ENCODE measurements at places on chromosomes 13 and 19. TPM values are rescaled to one million over a fixed set of nuclear protein-coding genes. Genes with fewer than 3 reads are reported as not detected.
A peak's percentile ranks its signal among the peaks of the same experiment; 100 is the strongest.

DNA sequence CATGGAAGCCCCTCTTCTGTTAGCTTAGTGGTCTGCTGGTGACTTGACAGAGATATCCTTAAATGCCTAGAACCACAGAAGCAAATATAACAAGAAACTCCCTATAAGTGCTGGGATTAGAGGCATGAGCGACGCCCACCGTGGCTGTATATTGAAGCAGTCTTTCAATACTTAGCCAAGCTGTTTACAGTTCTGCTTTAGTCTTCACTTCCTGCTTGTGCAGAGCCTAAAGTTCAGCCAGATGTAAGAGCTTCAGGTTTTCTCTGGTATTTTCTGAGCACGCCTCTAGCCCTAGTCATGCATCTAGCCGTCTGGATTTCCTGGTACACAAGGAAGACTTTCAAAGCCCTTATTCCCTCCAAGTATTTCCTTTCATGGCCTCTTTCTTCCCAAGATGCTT lies 28.5 kb downstream of the TRPM4 start:
- DNase-seq, result no peak

DNA sequence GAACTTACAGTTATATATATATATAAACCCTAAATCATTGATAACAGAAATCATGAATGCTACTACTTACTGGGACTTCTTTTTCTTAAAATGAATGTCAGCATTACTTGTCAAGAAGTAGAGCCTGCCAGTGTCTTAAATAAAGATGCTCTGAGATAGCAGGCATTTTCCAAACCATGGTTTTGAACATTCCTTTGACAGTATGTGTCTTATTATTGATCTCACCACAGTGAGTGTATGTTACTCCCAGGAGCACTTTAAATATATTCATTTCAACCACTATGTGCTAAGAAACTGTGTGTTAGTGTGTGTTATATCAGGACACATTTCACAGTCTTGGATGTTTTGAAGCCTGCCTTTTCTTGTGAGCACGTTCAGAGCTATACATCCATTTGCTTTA lies 28.2 kb downstream of the TNFRSF19 start:
- DNase-seq, result no peak

GRCh38 chr13:71851498-71852409 lies 15.2 kb downstream of the DACH1 start:
- peak; percentile 2 for DNase-seq

GRCh38 chr13:33787051-33787591 lies 30.8 kb upstream of the RFC3 start:
- DNase-seq, result no peak

DNA sequence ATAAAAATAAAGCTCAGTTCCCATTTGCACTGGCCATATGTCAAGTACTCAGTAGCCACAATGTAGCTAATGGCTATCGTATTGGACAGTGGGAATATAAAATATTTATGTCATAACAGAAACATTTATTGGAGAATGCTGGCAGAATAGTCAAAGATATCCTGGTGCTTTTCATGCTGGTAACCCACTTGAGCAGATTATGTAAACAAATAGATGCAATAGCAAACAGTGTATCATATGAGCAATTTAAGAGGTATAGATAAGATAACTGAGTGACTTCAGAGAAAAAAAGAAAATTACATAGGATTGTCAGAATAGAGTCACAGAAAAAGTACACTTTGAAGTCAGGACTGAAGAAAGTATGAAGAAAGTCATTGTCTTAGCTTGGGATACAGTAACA lies 426.6 kb downstream of the NDFIP2 start:
- DNase-seq, result no peak

NFKBIB gene
- 26.0 TPM for total RNA-seq

DNA sequence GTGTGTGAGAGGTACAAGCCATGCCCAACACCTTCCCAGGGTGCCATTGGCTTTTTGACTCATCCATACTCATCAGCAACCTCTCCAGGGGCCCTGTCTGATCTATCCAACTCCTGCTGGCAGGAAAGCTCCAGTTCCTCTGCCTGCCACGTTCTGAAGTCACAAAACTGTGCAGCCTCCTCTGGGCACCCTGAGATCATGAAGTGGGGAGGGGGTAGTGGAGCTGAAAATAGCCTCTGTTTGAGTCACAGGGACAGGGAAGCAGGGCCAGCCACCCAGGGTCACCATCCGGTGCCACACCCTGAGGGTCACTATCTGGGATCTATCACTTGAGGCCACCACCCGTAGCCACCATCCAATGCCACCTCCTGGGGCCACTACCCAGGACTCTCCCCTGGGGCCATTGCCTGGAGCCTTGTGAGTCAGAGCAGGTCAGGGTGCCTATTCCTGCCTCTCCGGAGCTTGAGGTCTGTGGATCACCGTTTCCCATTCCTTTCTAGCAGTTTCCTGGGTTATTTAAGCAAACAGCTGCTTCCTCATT lies 172.1 kb downstream of the NUFIP1 start:
- no peak for DNase-seq

SIGLEC11 gene
- not detected for total RNA-seq

- DNase-seq, result no peak
Observed at GRCh38 chr19:55559684-55560083, 14.3 kb upstream of the SBK3 start.

DNA sequence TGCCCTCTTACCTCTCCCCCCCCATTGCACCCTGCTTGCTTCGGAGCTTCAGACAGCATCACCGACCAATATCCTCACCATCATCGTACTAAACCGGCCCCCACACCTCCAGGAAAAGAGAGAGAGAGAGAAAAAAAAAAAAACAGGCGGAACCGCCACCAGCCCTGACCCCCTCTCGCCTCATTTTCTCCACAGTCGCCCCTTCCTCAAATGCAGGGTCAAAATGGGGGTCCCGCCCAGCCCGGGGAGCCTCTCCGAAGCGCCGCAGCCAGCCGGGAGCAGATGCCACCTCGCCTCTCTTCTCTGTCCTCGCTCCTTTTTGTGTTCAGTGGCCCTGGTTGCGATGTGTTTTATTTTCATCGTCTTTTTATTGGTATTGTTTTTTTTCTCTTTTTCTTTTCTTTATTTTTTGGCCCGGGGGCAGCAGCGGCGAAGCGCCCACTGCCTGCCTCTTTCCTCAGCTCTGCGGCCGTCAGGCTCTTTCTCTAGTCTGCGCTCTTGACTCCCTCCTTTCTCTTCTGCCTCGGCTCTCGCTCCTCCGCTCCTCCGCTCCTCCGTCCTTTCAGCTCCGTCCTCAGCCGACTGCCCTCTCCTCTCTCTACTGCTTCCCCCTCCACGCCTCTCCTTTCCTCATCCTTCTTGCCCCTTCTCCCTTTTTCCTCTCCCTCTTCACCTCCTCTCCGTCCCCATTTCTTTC lies 41.4 kb downstream of the DEDD2 start:
- peak; percentile 84 for DNase-seq

ZC3H4 gene
- 14.5 TPM for total RNA-seq

MAST1 gene
- 5.5 TPM for total RNA-seq

DNA sequence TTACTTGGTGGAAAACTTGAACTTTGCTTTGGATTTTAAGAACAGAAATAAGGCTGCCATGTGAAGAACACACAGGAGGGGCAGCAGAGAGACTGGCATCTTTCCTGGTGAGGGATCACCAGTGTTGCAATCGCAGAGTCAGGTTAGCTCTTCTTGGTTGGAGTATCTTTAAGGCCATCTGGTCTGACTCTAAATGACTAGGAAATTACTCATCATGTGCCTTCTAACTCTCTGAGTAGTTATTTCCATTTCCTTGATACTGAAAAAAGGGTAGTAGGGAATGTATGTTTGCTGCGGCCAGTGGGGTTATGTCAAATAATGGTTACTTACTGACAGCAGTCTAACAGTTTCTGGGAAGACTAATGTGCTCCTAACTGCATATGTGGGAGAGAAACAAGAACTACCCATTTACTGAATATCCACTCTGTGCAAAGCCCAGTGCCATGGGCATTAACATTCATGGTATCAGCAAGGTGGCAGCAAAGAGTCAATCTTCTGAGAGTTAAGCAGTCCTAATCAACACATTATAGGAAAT lies 122.1 kb downstream of the COG6 start:
- no peak for DNase-seq

MAN2B1 gene
- 71.2 TPM for total RNA-seq

DNA sequence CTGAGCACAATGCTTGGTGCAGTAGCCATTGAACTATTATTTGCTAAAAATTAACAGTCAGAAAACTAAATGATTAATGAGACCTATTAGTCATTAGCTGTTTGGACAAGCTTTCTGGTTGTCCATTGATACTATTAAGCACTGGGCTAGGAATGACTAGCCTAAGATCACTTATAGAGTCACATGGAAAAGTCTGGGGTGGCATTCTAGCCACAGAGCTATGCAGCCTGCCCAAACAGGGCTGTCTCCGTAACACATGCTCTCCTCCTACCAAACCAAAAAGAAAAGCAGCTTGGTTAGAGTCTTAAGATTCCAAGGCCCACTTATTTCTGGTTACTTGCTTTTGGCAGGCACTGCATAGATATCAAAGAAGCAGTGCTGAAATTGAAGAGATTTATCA lies 193.5 kb upstream of the NBEA start:
- no peak for DNase-seq

- DNase-seq, result no peak
Observed at GRCh38 chr19:22619371-22619770, 14.8 kb upstream of the ZNF492 start.

DNA sequence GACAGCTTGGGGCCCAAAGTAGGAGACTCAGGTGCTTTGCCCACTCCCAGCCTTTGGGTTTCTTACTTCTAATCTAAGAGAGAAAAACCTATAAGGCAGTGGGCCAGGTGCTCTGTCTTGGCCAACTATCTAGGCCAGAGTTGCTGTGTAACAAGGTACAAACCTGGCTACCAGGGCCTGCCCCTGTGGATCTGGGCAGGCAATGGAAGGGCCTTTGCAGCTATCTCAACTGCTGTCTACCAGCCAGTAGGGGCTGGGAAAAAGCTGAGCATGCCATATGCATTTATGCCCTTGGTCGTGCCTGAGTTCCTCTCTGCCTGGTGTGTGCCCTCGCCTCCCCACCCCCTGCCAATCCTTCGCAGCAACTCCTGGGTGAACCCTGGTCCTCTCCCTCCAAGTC lies 16.7 kb upstream of the SERPINE3 start:
- DNase-seq, result no peak

DNA sequence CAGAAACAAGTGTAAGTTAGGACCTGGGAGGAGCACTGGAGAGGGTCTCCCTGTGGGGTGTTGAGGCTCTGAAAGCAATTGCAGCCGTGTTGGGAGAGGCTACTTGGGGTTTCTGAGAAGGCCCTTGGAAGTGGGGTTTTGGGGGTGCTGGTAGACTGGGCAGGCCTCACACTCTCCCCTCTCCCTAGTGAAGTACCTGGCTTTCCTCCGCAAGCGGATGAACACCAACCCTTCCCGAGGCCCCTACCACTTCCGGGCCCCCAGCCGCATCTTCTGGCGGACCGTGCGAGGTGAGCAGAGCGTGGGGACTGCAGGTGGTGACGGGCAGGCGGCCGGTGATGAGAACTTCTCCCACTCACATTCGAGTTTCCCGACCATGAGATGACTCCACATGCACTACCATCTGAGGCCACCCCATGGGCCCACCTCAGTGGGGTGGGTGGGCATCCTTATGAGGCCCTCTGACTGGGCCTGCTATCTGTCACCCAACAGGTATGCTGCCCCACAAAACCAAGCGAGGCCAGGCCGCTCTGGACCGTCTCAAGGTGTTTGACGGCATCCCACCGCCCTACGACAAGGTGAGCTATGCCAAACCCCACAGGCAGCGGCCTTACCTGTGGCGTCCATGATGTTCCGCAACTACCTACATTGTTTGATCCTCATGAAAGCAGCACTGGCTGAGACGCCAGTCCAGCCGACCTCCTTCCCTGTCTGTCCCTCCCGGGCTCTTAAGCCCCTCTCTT lies 3.0 kb downstream of the RPL13A start:
- DNase-seq, result peak; percentile 27

SETDB2 gene
- 2.8 TPM for total RNA-seq

GRCh38 chr13:37385956-37386670 lies 212.5 kb downstream of the POSTN start:
- no peak for DNase-seq

DNA sequence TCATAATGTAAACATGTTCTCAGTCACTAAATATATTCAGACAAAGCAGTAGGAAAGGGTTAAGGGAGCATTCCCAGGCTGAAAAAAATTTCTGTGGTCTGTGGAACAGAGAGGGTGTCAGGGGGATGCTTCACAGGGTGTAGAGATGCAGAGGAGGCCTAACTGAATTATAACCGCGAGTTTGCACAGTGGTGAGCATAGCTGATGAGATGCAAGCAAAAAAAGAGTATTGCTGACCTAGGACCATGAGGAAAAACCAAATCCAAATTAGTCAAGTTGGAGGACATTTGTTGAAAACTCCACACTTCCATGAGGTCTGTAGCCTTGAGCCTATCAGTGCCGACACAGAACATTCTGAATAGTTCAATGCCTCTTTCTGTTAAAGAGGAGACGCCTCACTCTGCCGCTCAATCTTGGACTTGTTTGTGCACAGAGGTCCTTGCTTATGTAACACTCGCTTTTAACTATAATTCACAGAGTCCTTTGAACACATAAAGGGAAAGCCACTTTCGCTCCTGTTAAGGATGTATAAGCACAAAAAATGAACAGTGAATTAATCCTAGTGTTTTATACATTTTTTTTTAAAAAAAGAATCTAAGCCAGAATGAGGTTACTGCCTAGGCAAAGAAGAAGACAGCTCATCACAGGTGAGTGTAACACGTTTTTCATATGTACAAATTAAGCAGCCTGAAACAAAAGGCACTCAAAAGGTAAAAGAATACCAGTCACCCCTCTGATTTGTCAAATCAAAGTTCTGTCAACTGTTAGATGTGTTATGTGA lies 25.8 kb upstream of the INTS6 start:
- no peak for DNase-seq

PTGIR gene
- total RNA-seq, result 0.18 TPM

OXGR1 gene
- total RNA-seq, result 0.24 TPM

GRCh38 chr19:39809368-39809767 lies 24.6 kb downstream of the DYRK1B start:
- no peak for DNase-seq

DNA sequence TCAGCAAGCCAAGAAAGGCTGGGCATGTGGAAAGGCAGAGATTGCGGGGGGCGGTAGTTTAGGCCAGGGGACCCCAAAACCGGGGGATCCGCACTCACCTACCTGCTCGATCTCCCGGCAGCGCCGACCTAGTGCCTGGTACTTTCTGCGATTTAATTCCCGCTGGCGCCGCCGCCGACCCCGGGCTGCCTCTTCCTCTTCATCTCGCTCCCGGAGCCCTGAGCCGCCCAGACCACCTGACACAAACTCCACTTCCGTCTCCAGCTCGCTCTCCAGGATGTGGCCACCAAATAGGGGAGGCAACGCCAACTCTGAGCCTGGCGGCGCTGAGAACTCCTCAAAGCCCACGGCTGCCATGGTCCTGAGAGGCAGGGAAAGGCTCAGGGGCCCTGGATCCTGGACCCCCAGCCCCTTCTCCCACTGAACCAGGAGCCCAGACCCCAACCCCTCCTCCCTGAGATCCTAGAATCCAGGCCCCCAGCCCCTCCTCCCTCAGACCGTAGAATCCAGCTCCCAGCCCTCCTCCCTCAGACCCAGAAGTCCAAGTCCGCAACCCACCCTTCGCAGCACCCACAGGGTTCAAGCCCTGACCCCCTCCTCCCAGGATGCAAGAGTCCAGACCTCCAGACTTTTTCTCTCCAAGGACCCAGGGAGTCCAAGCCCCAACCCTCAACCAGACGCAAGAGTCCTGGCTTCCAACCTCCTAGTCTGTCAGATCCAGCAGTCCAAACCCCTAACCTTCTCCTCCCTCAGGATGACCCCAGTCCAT lies 933 bp downstream of the TFPT start:
- peak; percentile 71 for DNase-seq

- no peak for DNase-seq
Observed at GRCh38 chr13:69287050-69287698, 820.5 kb upstream of the ATXN8OS start.

Measured in H7 (cell line).